Sciatic nerve (tissue), 2 donors: ENCODE measurements at places on chromosomes 4 and X. TPM values are rescaled to one million over a fixed set of nuclear protein-coding genes. Genes with fewer than 3 reads are reported as not detected.

TRIM61 gene
- 0.62 TPM for total RNA-seq

PHOX2B gene
- total RNA-seq, result not detected

MSMO1 gene
- 114 TPM for total RNA-seq

DNA sequence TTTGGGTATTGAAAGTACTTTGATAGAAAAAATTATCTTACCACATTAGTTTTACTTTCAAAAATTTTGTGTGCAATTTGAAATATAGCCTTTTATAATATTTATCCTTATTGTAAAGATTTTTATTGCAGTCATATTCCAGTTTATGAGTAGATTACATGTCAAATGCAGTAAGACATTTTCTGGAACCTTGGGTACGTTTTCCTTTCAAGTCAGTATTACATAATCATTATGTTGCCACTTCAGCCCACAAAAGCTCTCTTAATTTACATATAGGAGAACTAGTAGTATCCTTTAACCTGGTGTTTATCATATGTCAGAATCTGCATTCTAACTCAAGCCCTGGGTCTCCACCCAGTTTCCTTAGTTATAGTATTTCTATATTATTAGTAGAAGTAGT lies 98.5 kb downstream of the CENPC start:
- DNase-seq, result no peak

DNA sequence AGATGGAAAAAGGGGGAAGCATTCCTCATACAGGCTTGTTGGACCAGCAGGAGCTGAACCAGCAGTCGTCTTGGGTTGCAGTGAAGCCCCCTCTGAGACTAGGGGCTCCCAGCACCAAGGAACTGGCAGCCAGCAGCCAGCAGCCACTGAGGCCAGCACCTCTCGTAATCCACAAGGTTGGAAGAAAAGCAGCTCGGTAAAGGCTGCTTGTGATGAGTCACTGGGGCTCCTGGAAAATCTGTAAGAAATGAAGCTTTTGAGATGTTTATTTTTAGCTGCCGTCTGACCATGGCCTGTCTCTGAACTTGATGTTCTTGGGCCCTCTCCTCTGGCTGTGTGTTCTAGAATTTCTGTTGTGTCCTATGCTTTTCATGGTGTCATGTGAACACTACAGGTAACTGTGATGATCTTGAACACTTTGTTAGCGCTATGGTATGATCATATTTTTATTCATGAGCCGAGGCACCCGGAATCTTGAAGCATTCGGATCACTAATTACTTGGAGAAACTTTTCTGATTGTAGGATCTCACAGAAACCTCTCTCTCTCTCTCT lies 18.6 kb downstream of the CLCN4 start:
- DNase-seq, result no peak

- DNase-seq, result no peak
Observed at GRCh38 chr4:2448589-2448988, 20.3 kb upstream of the RNF4 start.

- no peak for DNase-seq
Observed at GRCh38 chr4:11605597-11605996, 176.9 kb upstream of the HS3ST1 start.

GRCh38 chr4:25790024-25790423 lies 72.8 kb downstream of the SEL1L3 start:
- DNase-seq, result no peak

- no peak for DNase-seq
Observed at GRCh38 chr4:98685225-98686042, 27.0 kb upstream of the TSPAN5 start.

GRCh38 chr4:154439224-154439623 lies 52.4 kb downstream of the DCHS2 start:
- DNase-seq, result no peak

DNA sequence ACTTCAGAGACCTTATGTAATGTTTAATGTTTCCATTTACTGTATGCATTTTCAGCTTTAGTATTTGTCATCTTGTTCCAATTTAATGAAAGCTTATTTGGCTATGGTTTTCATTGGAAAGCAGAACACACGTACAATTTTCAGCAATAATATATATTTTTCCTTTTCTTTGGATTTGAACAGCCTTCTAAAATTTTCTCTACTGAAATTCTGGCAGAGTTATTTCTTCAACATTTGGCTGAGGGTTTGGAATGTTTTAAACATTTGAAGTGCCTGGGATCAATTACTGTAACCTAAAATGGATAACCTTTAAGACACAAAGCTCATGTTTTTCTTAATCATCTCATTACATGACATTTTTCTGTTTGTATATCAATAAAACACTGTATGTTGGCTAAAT lies 156.9 kb downstream of the TENM3 start:
- DNase-seq, result no peak

DNA sequence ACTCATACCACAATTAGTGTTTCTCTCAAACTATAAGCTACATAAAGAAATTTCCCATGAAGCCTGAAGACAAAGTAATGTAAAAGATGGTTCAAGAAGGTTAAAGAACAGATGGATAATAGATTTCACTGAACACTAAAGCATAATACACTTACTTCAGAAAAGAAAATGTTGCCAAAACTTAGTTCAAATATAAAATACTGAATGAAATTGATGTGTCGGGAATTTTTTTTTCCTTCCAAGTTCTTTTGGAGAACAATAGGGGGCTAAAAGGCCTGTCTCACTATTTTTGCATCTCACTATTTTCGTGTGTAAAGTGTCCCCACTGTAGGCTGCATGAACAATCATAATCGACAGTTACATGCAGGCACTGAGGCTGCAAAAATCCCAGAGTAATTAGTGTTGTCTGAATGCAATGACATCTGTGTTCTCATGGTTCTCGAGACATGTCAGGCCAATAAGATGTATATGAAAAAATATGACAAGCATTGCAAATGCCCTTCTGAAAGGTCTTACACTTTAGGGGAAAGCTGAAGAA lies 11.9 kb upstream of the MAB21L2 start:
- no peak for DNase-seq

GRCh38 chrX:78104447-78105176 lies 564 bp downstream of the PGK1 start:
- no peak for DNase-seq

DNA sequence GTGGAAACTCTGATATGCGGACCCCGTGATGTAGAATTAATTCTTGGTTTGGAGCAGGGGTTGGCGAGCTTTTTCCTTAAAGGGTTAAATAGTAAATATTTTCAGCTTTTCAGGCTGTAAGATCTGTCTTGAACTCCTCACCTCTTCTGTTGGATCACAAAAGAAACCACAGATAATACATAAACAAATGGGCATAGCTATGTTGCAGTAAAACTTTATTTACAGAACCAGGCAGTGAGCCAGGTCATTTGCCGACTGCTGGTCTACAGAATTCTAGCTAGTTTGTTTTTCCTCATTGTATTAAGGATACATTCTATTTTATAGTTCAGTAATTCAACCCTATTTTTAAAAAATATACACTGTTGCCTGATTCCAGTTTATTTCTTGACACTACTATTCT lies 116.6 kb downstream of the PAPSS1 start:
- no peak for DNase-seq

DNA sequence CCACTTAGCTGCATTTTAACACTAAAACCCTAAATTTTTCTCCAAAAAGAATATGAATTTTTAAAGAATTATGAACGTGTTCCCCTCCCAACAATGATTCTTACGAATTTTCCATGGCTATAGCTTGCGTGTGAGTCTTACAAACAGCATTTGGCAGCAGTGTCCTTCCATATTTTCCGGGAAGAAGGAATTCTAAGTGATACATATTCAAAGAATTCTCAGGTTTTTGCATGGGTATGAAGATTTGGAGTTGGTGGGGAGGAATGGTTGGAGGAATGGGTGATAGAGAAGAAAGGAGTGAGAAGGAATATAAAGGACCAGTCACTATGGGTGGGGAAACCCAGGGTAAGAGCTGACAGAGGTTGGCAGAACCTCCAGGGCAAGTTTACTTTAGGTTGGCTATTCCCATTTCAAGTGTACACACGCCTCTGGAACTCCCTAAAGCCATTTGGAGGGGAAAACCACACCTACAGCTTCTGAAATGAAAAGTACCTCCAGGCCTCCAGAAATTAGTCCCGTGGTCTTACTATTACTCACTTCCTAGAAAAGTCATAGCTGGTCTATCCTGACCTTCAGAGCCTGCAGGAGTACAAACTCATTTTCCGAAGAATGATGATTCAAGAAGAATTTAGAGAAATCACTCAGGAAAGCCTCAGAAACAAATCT lies 420.8 kb upstream of the DIPK2B start:
- no peak for DNase-seq

- DNase-seq, result no peak
Observed at GRCh38 chrX:103066606-103067005, 2.6 kb upstream of the BEX1 start.

- DNase-seq, result no peak
Observed at GRCh38 chr4:40225497-40225896, 28.7 kb downstream of the RHOH start.

DNA sequence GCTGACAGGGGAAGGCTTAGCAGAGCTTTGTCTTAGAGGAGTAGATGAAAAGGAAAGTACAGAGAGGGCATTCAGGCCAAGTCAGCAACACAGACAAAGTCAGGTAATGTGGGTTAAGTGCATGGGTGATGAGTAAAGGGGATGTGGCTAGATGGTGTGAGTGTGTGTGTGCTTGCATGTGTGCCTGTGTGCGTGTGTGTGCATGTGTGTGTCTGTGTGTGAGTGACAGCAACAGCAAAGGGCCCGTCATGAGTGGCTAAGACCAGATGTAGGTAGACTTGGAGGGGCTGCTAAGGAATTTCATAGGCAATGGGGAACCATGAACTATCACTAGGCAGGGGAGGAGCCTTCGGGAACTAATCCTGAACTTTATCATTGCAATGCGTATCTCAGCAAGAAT lies 2.2 kb upstream of the GPR78 start:
- DNase-seq, result no peak

DNA sequence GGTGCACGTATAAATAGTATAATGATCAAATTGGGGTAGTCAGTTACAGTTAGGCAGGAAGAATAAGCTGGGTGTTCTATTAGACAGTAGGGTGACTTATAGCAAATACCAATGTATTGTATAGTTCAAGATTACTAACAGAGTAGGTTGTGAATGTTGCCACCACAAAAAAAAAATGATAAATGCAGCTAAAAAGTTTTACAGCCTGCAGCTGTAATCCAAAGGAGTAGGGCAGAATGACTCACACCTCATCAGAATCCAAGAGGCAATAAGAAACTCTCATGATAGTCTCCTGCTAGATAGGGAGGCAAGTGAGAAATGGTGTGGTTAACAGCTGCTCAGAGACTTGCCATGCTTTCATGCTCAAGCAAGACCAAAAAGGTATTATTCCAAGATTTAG lies 19.6 kb upstream of the TCEAL4 start:
- DNase-seq, result no peak

GRCh38 chr4:44118971-44119680 lies 329.5 kb downstream of the KCTD8 start:
- DNase-seq, result no peak
